HL-60 (cell line): ENCODE measurements at places on chromosomes 2 and 18.

DNA sequence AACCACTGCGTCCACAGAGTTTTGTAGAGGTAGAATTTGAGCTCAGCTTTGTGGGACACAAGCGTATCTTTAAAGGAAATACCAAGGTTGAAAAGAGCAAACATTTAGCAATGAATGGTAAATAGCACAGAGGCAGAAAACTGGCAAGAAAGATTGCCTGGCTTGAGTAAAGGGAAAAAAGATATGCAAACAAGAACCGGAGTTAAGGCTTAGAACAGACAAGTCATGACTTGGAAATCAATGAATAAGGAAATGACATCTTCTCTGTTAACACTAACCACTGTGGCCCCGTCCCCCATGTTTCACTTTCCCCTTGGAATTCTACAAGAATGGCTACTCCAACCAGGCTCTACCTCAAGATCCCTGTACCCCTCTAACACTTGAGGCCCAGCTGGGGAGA is 3.8 kb downstream of the STAM2 start:
- DNase-seq = no peak

DNA sequence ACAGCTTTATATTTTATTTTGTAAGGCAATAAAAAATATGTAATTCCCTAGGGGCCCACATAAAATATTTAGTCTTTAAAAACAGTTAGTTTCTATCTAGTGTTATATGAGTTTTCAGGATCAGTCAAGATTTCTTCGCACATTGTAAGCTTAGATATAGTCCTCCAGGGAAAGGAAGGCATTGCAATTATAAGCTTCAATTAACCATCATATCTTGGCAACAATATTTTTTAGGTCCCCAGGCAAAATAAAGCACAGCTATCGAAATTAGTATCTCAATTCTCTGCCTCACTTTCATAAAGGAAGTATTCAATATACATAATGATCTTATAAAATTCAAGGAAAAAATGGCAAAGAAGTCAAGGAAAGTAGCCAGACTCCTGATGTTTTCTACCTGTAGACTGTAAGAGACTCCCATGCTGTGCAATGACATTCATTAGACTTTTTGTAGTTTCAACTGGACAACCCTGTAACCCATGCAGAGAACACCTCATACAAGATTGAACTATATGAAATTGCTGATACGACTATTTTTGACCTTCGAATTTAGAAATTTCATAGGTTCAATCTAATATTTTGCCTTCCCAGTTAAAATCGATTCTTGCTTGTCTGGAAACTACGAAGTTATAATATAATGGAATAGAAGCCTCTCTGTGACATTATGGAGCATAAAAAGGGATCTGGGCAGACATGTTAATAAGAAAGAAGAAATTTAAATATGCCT is 96.8 kb downstream of the UNC80 start:
- DNase-seq = no peak

DNA sequence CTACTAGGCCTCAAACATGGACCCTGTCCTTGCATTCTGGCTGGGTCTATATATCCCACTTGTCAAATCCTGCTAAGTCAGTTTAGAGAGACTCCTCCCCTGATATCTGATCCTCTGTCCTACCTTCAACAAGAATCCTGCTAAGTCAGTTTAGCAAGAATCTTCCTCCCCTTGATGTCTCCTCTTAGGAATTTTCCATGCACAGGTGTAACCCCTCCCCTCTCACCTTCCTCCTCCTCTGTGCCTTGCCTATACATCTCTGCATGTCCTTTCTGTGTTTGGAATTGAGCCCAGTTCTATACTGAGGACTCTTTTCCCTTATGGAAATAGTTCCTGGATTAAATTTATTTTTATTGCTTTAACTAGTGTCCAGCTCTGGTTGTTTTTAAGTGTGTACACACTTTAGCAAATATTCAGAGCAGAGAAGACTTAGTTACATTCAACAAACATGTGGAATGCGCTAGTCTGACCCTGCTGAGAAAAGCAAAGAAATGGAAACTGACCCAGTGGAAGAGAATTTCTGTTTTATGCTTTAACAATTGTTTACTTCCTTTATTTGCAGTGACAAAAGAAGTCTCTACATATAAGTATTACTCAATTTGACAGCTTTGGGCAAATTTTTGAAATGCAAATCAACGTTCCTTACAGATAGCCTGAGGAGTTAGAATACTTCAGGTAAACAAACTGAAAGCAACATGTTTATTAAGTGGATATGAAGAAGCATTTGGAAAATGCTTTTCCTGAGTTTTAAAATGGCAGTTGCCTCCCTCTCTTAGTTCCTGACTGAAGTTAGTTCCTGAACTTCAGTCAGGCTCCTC is 80.6 kb downstream of the RIT2 start:
- DNase-seq = no peak

DNA sequence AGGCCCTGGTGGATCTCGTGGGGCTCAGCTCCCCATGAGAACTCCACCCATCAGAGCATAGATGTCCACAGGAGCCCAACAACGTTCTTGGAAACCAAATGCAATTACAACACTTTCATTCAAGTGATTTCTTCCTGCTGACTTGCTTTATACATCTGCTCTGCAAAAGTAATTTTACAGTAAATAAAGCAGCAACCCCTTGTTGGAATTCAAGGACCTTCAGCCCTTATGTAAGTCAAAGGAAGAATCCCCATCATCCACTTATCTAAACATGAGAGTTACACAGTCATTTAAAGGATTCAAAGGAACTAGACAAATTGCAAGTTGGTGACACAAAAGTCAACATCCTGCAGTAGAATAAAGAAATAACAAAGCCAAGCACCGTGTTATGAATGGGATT is 17.1 kb upstream of the ANTXR1 start:
- DNase-seq = no peak

- DNase-seq = no peak
Measured at GRCh38 chr2:31058096-31059035, 79.9 kb downstream of the GALNT14 start.

DNA sequence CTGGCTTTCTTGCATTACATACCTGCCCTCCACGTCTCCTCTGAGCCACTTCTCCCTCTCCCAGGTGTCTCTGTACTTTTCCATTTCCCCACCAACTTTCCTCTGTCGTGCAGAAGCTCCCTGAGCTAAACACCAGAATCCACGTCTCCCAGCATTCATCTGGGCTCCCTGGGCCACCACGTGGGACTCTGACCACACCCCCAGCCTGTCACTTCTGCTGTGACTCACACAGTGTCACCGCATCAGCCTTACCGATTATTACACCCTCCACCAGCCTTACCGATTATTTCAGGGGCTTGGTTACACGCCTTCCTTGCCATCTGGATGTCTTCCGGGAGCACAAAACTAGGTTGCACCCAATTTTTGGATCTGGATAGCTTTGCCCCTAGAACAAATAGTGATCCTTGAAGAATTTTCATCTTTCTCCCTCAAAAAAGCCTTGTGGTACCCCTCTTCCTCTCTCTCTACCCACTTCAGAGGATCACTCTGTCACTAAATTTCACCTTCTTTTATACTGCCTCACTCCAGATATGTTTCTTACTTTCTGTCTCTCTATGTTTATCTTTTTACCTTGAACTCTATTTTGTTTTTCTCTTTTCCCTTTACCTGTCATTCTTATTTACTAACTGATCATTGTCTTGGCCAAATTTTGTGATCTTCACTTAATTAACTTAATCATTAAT is 136.9 kb upstream of the CAB39 start:
- DNase-seq = no peak

DNA sequence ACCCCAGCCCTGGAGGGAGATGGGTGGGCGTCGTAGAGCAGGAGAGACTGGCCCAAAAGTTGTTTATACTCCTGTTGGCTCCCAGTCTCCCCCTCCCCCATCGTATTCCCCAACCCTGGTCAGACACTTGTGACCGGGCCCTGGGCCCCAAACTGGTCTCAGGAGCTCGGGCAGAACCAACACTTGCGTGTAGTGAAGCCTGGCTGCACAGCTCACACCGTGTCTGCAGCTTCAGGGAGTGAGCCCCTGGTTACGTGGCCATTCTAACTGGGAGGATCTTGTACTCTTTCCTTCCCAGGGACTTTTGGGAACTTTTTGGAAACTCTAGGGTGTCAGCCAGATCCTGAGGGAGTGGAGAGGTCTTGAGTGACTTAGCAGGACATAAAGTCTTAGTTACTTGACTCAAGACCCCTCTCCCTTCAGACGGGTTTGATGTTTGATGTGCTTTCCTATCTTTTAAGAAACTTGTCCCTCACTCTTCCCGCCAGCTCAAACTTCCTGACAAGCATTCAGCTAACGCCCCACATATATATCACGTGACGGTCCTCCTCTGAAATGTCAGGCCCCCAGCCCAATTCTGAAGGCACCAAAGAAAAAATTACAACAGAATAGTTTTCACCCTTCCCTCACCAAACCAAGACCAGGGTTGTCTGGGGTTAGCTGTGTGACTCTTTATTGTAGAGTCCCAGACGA is 2.3 kb downstream of the PKDCC start:
- no peak for DNase-seq

DNA sequence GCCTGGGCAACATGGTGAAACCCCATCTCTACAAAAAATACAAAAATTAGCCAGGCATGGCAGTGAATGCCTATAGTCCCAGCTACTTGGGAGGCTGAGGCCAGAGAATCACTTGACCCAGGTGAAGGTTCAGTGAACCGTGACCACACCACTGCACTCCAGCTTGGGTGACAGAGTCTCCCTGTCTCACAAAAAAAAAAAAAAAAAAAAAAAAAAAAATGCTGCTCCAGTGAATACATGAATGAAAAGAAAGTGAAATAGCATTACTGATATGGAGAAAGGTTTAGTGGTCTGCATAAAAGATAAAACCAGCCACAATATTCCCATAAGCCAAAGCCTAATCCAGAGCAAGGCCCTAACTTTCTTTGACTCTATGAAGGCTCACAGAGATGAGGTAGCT is 44.5 kb downstream of the METTL8 start:
- DNase-seq = no peak

DNA sequence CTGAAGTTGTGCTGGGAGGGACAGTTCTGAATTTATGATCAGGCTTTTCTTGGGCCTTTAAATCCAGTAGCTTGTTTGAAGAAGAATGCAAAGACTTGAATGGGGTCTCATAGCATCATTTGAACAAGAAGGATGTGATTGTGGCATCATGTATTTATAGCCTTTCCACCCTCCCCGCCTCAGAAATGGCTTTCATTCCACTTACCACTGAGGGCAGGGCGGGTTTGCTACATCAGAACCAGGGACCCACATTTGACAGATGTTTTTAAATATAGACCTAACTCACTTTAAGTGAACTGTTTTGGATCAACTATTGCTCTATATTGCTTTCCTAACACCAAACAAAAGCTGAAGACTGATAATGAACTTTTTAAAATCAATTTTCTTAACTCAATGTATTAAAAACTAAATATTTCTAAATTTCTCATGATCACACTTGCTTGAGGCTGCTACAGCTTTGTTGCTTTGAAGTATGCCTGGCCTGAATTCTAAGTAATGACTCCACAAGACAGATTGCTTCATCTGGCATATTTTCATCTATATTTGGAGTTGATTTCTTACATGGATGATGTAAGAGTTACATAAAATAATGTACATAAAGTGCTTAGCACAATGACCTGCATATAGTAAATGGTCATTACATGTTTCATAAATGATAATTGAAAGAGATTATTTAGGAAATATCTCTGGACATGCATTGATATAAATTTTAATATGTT is 1552.9 kb upstream of the SLC39A10 start:
- no peak for DNase-seq

- no peak for DNase-seq
Measured at GRCh38 chr2:160876765-160877164, 283.5 kb upstream of the TANK start.

GRCh38 chr2:210480079-210480478 is 3.5 kb upstream of the LANCL1 start:
- no peak for DNase-seq

- no peak for DNase-seq
Measured at GRCh38 chr2:46086578-46087070, 210.6 kb upstream of the EPAS1 start.

DNA sequence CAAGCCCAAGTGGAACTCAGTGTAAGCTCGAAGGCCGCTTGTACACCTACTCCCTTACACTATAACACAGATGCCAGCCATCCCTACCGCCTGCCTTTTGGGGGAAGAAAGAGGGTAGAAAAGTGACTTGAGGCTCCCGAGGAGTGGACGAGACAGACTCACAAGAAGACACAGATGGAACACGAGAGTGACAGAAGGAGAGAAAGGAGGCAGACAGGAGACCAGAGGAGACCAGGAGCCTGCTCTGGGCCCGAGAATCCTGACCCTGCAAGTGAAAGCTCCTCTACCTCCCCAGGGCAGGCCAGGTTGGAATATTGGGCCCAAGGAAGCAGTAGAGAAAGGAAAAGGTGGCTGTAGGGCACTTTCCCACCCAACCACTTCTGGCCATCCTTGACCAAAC is 23.4 kb upstream of the TNS1 start:
- no peak for DNase-seq

GRCh38 chr2:102832789-102833188 is 71.0 kb downstream of the TMEM182 start:
- no peak for DNase-seq

DNA sequence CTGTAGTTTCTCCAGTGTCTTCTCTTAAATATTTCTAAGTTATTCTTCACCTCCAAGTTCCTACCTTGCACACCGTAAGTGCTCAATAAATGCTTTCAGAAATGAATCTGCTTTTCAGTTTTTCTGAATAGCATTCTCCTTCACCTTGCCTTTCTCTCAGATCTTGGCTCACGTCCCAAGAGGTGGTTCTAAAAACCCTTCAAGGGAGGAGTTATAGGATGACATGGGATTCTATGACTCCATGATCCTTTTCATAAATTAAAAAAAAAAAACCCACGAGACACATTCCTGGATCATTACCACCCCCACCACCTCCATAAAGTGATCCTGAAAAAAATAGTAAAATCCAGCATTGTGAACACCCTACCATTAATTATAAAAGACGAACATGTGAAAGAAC is 11.7 kb downstream of the KCTD1 start:
- DNase-seq = no peak

GRCh38 chr2:88659538-88659915 is 31.9 kb upstream of the RPIA start:
- no peak for DNase-seq

DNA sequence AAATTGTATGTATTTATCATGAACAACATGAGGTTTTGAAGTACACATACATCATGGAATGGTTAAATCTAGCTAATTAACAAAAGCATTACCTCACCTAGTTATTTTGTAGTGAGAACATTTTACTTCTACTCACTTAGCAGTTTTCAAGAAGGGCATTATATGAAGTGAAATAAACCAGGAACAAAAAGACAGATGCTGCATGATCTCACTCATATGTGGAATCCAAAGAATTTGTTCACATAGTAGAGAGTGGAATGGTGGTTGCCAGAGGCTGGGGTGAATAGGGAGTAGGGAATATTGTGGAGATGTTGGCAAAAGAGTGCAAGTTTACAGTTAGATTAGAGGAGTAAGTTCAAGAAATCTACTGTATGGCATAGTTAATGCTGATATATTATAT is 292.0 kb downstream of the ASXL3 start:
- DNase-seq = no peak

- no peak for DNase-seq
Measured at GRCh38 chr2:29212009-29212408, 96.8 kb downstream of the CLIP4 start.

- DNase-seq = no peak
Measured at GRCh38 chr2:7997279-7997678, 684.6 kb upstream of the ID2 start.

- no peak for DNase-seq
Measured at GRCh38 chr2:231287696-231288095, 89.3 kb downstream of the ARMC9 start.

GRCh38 chr2:182081602-182082260 is 96.1 kb downstream of the PPP1R1C start:
- DNase-seq = no peak
